ENCODE measurements at places on chromosomes 6 and 20.
A peak's percentile ranks its signal among the peaks of the same experiment; 100 is the strongest.

GRCh38 chr6:32086661-32087573, 22.2 kb downstream of the TNXB start:
- DNase-seq, result no peak

- DNase-seq, result no peak
Measured at GRCh38 chr6:113857556-113858479, 673 bp downstream of the MARCKS start.

DNA sequence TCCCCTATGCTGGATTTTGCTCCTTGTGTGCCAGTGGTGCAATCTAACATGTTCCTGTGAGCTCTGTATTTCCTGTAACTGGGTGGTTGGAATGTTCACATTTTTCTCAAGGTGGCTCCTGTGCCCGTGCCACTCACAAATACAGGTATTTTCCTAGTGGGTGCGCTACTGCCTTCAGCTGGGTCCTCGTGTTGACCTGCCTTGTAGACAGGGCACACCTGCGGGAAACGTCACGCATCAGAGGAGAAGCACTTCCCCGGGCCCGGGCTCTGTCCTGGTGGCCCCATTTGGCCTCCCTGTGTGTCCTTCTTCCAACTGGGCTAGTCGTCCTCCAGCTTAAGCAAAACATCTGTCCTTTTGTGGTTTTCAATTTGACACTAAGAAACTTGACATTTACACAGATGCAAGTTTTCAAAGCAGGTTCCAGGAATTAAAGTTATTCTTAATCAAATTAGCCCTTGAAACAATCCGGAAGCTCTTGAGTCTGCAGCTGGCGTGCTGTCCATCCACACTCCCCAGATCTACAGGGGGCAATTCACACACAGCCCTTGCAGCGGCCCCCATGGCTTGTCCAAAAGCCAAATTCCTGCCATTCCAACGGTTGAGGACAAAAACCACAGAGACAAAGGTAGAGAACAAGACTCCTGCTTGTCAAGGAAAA, 275.1 kb downstream of the CDC5L start:
- no peak for DNase-seq

- no peak for DNase-seq
Measured at GRCh38 chr6:50721978-50722377, 8.7 kb downstream of the TFAP2D start.

- peak; percentile 76 for DNase-seq
Measured at GRCh38 chr20:56566621-56567020, 33.6 kb downstream of the FAM209B start.

- DNase-seq, result no peak
Measured at GRCh38 chr6:157440171-157440570, 59.2 kb downstream of the ZDHHC14 start.

GRCh38 chr6:25922301-25922700, 8.2 kb downstream of the SLC17A2 start:
- DNase-seq, result no peak

Data from DMS153 (cell line).